Left ventricle myocardium superior (tissue), 1 donor: ENCODE measurements at places on chromosomes 7 and 10. TPM values are rescaled to one million over a fixed set of nuclear protein-coding genes. Genes with fewer than 3 reads are reported as not detected.

The SPAM1 gene
- not detected for total RNA-seq

The ZNF804B gene
- not detected for total RNA-seq

The RNF148 gene
- total RNA-seq: 0.22 TPM

The SMO gene
- total RNA-seq: 5.0 TPM

The GLI3 gene
- 4.4 TPM for total RNA-seq

The ZNF783 gene
- total RNA-seq: 4.8 TPM

The KCNH2 gene
- total RNA-seq: 107 TPM

The PRF1 gene
- 3.2 TPM for total RNA-seq

The BLVRA gene
- total RNA-seq: 47.4 TPM

The CLEC5A gene
- 0.50 TPM for total RNA-seq

The KDM7A gene
- total RNA-seq: 10.3 TPM

The STAG3 gene
- 0.74 TPM for total RNA-seq

The CAV2 gene
- 204 TPM for total RNA-seq

The NUDT13 gene
- 4.5 TPM for total RNA-seq

The ACTR3C gene
- 4.0 TPM for total RNA-seq

The IL6 gene
- 1.2 TPM for total RNA-seq

The C10orf105 gene
- 0.07 TPM for total RNA-seq

The WEE2 gene
- not detected for total RNA-seq

The DYNC1I1 gene
- 39.0 TPM for total RNA-seq

The LEP gene
- 0.42 TPM for total RNA-seq

The DNAH11 gene
- 0.12 TPM for total RNA-seq

The VPS37D gene
- total RNA-seq: 3.3 TPM
